Amygdala (tissue), 56 donors: ENCODE measurements at places on chromosomes 7 and 10.

GRCh38 chr10:123904834-123905409, 13.3 kb upstream of the CPXM2 start:
- DNase-seq = peak; percentile 12

- DNase-seq = no peak
Observed at GRCh38 chr7:82700741-82701140, 257.2 kb upstream of the CACNA2D1 start.

DNA sequence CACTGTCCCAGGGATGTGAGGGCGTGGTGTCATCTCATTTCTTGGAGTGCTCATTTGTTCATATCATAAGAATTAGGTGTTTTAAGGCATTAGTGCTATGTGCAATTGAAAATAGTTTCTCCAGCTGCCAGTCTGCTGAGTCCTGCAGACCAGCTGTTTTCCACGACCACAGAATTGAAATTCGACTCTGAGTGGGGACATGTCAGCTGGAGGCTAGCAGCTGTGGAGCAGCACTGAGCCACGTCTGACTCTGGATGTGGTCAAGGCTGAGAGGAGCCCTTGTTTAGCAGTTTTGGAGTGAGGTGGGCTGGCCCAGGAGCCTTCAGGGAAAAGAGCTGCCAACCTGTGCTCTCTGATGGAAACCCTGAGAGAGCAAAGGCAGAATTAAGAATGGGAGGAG, 156.3 kb upstream of the GRB10 start:
- DNase-seq = no peak

- no peak for DNase-seq
Observed at GRCh38 chr7:91201442-91202113, 62.7 kb upstream of the FZD1 start.

DNA sequence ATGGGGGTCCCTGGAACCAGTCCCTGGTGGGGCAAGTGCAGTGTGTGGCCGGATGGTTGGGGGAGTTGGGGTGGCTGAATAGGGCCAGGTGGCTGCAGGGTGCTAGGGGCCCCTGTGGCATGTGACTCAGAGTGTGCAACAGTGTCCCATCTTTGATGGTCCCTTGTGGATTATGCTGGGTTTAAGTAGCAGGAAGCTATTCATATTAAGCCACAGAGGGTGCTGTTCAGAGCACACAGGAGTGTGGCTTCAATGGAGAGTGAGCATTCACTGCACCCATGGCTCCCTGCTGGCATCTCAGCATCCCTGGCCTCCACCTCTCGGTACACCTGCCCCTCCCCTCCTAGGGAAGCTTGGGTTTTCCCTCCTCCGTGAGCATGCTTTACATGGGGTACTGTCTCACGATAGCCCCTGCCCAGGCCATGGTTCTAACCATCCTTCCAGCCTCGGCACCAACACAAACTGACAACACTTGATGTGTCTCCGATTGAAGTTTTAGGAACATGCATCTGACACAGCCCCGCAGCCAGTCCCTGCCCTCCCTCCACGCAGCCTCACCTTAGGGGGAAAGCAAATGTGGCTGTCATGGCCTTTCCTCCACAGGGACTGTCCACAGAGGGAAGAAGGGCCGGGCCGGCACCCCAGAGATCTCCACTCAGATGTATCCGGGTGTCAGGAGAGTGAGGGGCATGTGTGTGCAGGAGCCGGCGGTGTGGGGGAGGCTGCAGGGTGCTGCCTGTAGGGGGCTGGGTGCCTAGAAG, 30.4 kb upstream of the PPIF start:
- DNase-seq = no peak

DNA sequence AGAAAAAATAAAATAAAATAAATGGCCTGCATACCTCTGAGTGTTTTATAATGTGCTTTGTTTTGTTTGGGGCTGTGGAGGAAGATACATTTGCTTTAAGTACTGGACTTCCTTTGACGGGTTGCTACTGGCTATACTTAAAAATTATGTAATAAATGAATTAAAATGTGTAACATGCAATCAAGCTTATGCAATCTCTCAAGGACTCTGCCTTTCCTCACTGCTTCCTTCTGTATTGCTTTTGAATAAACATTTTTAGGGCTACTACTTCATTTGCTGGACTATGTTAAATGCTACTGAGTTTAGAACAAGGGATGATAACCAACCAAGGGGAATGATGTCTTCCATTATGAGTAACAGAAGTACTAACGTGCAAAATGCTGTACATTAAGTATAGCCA, 91.6 kb downstream of the ETV1 start:
- DNase-seq = no peak

DNA sequence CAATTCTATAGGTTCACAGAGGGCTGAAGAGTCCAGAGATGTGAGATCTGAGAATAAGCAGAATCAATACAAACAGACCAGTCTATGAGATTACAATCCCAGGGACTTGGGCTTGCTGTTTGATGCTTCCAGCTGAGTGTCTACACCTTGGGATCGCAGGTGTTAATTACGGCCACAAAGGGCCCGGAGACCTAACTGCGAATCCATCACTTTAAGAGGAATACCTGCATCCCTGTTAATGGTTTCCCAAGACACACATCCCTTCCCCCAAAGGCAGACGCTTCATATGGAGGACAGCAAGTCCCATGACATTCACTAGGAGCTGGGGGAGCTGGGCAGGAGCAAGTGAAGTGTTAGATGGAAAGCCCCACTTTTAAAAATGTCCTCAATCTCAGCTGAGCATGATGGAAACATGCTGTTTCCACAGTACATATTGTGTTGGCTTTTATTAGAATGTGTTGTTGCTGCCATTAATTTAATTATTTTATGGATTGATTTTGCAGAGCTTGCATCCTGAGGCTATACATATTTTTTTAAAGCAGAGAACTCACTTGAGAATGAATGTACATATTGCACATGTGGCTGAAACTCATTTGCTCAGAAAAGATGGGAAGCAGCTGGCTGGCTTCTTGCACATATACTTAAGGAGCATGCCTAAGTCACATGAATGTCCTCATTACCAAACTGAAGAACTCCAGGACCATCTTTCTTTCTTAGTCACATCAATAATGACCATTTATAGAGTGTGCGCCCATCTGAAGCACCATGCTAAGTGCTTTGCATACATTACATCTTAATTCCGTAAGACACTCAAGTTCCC, 151.3 kb downstream of the NEBL start:
- DNase-seq = no peak

- DNase-seq = peak; percentile 64
Observed at GRCh38 chr7:56092789-56093531, at the start of gene PHKG1. Gene PHKG1, minus strand, starts transcription at chr7:56092952. Its CDS starts 4,011 bp downstream, at chr7:56088941.

- DNase-seq = no peak
Observed at GRCh38 chr7:128869138-128869943, 6.7 kb downstream of the ATP6V1F start.

GRCh38 chr7:123639631-123640030, 16.0 kb upstream of the LMOD2 start:
- DNase-seq = no peak

DNA sequence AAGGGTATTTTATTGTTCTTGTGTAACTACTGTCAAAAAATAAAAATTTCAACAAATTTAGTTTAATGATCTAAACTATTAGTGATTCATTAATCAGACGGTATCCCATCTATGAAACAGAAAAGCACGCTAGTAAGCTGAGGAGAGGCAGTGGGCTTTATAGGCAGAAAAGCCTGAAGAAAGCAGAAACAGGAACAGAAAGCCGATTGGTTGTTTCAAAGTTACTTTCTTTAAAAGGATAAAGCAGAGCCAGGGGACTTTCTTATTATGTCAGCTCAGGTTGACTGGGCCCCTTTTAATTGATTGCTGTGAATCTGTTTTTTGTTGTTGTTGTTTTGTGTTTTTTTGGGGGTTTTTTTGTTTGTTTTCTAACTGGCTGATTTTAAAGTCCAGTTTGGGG, 105.5 kb downstream of the TES start:
- no peak for DNase-seq

GRCh38 chr7:143436325-143436946, 6.8 kb upstream of the TAS2R60 start:
- DNase-seq = no peak

DNA sequence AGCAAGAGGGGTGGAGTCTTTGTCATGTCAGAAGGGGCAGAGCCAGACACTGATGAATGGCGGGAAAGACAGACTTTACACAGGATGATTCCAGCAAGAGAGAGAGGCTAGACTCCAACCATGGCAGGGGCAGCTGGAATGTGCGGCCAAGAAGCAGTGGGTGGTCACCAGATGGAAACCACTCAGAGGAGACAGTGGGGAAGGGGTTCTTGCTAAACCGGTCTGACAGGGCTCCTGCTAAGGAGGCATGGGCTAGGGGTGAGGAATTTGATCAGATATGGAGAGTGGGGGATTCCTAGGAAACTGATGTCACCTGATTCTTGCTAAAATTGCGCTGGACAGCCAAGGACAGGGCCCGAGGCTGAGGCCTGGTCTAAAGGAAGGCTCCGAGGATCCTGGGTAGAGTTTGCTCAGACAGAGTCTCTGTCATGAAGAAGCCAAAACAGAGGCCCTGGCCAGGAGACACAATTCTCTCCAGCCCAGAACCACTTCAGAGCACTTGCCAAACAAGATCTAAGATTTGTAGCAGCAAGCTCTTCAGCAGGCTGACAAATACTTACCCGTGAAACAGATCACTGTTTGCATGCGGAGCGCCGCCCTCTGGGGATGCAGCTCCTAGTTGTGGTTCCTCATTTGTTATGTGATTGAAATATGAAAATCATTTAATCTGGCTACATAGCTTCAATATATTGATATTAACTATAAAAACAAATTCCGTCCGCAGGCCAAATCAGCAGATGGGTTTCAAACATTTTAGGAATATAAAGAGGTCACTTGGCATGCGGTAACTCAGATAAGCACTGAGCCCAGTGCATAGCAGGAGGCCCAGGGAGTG, 377.0 kb downstream of the TCERG1L start:
- no peak for DNase-seq

DNA sequence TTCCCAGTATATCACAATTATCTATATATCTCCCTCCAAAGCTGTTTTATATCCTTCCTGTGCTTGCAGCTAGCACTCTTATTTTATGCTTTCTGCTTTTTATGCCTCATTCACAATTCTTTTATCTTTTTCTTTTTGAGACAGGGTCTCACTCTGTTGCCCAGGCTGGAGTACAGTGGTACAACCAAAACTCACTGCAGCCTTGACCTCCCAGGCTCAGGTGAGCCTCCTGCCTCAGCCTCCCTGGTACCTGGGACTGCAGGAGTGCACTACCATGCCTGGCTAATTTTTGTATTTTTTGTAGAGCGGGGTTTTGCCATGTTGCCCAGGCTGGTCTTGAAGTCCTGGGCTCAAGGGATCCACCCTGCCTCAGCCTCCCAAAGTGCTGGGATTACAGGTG, 5.7 kb downstream of the C7orf25 start:
- DNase-seq = no peak

DNA sequence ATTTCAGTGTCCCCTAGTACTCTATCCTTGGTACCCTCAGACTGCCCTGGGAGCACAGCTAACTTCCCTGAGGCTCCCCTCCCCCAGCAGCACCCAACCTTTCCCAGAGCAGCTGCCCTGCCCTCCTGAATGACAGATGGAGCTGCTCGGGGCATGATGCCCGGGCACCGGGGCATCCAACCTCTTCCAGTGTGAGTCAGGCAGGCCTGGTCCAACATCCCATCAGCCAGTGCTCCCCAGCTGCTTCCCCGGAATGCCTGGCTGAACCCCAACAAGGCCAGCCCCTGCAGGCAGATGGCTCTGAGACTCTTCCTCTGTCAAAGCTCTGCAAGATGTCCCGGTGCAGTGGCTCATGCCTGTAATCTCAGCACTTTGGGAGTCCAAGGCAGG, 11.9 kb upstream of the TSPAN15 start:
- DNase-seq = peak; percentile 51

- DNase-seq = no peak
Observed at GRCh38 chr10:59628456-59628855, 81.2 kb downstream of the SLC16A9 start.

GRCh38 chr10:338171-339037, 203.1 kb downstream of the ZMYND11 start:
- DNase-seq = peak; percentile 22

- DNase-seq = no peak
Observed at GRCh38 chr10:16644146-16644545, 122.5 kb upstream of the C1QL3 start.

- DNase-seq = no peak
Observed at GRCh38 chr7:116122972-116123595, 87.3 kb upstream of the TES start.

GRCh38 chr7:103951311-103951710, 38.1 kb downstream of the RELN start:
- no peak for DNase-seq

- DNase-seq = no peak
Observed at GRCh38 chr10:15225511-15225910, 57.0 kb upstream of the NMT2 start.

- DNase-seq = no peak
Observed at GRCh38 chr7:41000042-41000441, 702.8 kb downstream of the INHBA start.

DNA sequence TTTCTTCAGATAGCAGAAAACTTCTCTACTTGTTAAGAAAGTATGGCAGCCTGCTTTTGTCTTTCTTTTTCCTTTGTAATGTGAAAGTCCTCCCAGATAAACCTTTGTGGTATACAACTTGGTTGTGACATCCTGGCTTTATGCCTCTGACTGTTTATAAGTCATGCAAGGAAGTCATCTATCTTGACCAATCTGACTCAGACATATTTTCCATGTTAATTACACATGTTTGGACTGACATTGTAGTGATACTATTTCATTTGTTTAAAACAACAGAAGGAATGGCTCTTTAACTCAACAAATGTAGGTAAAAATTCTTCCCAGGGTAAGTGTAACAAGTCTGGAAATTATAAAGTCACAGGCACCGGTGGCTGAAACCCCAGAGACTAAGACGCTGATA, 341.6 kb upstream of the MEOX2 start:
- DNase-seq = no peak

GRCh38 chr7:77367976-77368375, 48.2 kb downstream of the GSAP start:
- no peak for DNase-seq

DNA sequence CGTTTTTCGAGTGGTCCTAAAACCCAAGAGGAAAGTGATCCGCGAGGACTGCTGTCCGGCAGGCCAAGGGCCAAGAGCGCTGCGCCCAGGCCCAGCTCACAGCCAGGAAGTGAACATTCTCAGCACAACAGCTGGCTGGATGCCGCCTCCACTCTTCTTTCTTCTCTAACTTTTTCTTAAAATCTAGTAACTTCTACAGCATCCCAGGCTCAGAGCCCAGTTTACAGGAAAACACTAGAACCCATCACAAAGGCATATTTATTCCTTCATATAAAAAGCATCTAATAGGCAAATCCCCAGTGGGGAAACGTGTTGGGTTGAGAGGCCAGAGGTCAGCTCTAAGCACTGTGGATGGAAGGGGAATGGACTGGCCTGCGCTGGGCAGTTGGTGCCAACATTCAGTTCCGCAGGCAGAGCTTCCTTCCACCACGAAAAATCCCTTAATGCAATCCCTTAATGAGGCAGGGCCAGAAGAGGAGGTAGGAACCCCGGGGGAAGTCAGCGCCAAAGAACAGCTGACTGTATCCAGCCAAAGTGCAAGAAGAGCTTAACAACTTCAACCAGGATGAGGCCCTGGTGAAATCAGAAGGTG, 74.8 kb downstream of the ZRANB1 start:
- peak; percentile 50 for DNase-seq

GRCh38 chr10:533186-533585, 156.3 kb downstream of the DIP2C start:
- no peak for DNase-seq

- no peak for DNase-seq
Observed at GRCh38 chr7:135974667-135975066, 2.5 kb downstream of the MTPN start.
